ENCODE measurements at places on chromosomes 12 and 14. TPM values are rescaled to one million over a fixed set of nuclear protein-coding genes. Genes with fewer than 3 reads are reported as not detected.

ALKBH1 gene
- total RNA-seq = 13.5 TPM

SLC17A8 gene
- not detected for total RNA-seq

MYO1H gene
- not detected for total RNA-seq

CCDC175 gene
- total RNA-seq = not detected

SLCO1B1 gene
- total RNA-seq = not detected

HOXC12 gene
- not detected for total RNA-seq

C12orf76 gene
- total RNA-seq = 10.2 TPM

MDM2 gene
- total RNA-seq = 909 TPM

CMTM5 gene
- not detected for total RNA-seq

TAS2R8 gene
- total RNA-seq = not detected

BMP4 gene
- total RNA-seq = 98.1 TPM

EMP1 gene
- total RNA-seq = 174 TPM

TCL1B gene
- not detected for total RNA-seq

TTC5 gene
- total RNA-seq = 17.7 TPM

SIX6 gene
- total RNA-seq = not detected

PXMP2 gene
- total RNA-seq = 19.2 TPM

TEX52 gene
- not detected for total RNA-seq

Data from thoracic aorta endothelial cell (primary cell).